ENCODE measurements at places on chromosomes 3 and 15.

- no peak for DNase-seq
These were observed 312.7 kb upstream of the DPH6 start for GRCh38 chr15:35858707-35859106.

GRCh38 chr15:25903024-25903581 lies 40.0 kb upstream of the ATP10A start:
- no peak for DNase-seq

GRCh38 chr3:49715611-49716121 lies 3.8 kb downstream of the AMIGO3 start:
- DNase-seq, result no peak

GRCh38 chr3:29164825-29165224 lies 116.0 kb upstream of the RBMS3 start:
- DNase-seq, result no peak

DNA sequence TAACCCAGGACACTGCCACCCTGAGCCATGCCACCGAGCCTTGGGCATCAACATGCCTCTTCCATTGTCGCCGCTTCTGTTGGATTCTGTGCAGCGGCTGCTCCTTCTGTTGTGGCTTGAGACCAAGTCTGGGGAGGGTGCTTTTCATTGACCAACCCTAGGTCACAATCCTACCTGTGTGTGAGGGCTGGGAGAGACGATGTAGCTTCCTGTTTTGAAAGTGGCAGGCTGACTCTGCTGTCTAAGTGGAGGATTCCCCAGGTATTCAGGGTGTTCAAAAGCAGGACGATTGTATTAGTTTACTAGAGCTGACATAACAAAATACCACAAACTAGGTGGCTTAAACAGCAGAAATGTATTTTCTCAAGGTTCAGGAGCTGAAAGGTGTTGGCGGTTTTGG lies 13.0 kb upstream of the ACAP2 start:
- DNase-seq, result no peak

DNA sequence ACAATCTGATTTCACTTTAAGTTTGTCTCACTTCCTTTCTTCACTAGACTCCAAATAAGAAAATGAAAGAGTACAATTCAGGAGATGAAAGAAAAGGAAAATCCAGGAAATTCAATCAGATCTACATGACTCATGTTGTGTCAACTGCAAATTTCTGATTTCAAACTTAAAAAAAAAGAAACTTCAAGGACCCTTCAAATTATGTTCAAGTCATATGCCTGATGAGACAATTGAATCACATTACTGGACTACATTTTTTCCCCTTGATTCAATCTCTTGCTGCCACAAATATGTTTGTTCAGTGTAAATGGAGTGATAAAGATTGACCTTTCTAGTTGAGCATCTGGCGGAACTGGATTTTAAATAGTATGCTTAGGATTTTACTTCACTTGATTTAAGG lies 37.4 kb downstream of the FRMD5 start:
- DNase-seq, result no peak

DNA sequence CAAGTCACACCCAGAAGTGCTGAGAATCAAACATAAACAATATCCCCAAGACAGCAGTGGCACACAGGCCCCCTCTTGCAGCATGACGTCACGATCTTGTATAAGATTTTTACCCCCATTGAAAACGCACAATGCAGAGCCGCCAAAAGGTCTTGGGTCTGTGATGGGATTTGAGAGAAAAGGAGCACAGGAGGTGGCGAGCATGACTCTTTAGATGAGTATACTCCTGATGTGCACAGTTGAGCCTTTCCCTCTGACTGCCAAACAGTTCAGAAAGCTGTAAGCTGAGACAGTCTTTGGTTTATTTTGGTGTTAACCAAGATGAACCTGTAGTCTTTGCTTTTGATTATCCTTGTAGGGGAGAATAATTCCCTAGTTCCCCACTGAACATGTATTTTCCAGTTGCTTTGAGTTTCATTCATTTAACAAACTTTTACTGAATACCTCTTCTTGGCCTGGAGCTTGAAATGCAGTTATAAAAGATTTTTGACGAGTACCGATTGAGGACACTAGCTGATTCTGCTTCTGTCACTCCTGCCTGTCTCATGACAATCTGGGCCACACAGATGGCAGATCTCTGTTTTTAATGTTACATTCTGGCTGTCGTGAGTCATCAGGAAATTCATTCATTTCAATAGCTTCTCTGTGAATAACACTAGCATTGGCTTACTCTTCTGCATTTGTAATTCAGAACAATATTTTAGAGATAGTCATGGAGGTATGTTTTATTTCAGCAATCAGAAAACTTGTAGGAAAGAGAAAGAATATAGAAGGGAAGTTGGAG lies 28.9 kb downstream of the CFAP91 start:
- no peak for DNase-seq

DNA sequence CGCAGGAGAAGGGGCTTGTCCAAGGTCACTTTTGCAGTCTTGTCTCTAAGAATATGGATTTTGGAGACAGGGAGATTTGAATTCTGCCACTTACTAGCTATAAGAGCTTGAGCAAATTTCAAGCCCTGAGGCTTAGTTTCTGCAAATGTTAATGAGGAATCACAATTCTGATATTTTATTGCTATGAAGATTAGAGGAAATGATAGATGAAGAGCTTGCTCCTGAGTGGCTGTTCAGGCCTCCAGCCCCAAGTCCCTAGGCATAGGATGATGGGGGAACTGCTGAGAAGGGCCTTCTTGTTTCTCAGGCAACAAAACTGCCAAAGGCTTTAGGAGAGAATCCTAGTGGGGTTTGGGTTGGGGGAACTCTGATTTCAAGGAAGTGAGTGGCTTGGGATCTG lies 18.8 kb upstream of the PSTPIP1 start:
- DNase-seq, result no peak

DNA sequence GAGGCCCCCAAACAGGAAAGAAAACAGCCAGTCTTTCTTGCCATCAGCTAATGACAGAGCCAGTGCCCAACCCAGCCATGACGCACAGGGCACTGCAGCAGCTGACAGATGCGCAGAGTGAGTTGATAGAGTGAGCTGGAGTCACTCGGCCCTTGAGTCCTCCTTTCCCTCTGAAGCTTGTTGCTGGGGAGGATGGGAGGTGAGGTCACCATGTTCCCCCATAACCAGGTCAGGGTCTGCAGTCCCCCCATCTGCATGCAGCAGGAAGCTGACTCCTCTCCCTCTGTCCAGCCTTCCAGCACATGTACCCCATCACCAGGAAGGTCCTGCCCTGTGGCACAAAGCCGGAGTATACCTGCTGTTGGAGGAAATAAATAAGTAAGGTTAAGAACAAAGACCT lies 174.6 kb downstream of the ABHD5 start:
- DNase-seq, result no peak

GRCh38 chr3:129238945-129239705 lies 10.3 kb upstream of the COPG1 start:
- no peak for DNase-seq

GRCh38 chr3:73813291-73813690 lies 188.6 kb upstream of the PDZRN3 start:
- no peak for DNase-seq

DNA sequence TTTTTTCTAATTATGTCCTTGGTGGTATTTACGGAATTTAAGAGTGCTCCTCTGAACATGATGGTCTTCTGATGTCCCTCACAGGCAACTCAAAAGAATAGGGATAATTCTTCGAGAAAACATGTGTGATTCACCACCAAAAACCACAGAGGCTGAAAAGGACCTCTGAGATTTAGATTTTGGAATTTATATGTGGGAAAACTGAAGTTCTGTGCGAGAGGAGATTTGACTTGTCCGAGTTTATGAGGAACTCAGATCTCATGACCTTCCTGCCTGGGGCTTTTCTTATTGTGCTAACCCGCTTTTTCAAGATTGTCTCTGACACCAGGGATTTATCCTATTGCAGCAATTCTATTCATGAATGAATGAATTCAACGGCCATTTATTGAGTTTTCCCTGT lies 142.4 kb downstream of the FAM43A start:
- no peak for DNase-seq

DNA sequence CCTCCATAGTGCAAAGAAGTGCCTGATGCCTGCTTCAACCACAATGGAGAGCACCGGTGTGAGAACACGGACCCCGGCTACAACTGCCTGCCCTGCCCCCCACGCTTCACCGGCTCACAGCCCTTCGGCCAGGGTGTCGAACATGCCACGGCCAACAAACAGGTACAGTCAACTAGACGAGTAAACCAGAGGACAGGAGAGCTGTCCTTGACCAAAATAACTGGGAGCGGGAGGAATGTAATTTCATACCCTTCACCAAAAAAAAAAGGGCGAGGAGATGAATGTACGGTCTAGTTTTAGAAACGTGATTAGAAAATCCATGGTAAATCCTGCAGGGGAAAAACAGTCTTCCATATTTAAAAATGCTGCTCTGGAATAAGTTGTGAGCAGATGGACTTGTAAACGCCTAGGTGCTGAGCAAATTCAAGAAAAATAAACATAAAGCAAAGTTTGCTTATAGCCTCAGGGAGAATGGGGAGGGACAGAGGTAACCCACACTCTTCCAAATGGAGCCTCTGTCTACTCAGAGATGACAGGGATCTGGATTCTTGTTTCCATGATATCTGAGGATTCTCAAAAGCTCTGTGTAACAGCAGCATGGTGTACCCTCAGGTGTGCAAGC lies 8.4 kb downstream of the THBS1 start:
- DNase-seq, result no peak

DNA sequence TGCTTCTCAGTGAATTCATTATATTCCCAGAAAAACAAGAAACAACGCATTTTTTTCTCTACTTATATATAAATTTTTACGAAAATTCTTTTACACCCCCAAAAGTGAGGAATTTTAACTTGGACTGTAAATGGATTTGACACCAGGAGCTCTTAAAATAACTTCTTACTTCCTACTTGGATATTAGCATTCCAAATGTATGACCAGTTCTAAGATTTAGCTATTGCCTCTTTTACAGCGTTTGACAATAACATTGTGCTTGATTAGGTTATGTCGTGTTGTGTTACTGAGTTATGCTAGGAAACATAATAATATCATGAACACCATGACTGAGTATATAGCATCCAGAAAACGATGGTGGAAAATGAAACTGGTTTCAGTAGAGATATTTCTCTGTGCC lies 177.0 kb downstream of the CNTN6 start:
- DNase-seq, result no peak

DNA sequence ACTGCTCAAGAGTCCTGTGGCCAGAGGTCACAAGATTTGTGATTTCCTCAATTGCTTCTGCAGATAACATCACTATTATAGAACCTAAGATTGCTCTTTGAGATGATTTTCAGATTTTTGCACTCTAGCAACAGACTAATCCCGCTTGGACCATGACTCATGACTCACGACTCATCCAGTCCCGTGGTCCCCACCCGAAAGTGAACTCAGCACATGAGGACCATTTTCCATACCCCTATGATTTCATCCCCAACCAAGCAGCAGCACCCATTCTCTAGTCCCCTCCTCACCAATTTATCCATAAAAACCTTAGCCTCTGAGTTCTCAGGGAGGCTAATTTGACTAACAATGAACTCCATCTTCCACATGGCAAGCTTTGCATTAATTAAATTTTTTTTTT lies 106.3 kb upstream of the ALCAM start:
- DNase-seq, result no peak

DNA sequence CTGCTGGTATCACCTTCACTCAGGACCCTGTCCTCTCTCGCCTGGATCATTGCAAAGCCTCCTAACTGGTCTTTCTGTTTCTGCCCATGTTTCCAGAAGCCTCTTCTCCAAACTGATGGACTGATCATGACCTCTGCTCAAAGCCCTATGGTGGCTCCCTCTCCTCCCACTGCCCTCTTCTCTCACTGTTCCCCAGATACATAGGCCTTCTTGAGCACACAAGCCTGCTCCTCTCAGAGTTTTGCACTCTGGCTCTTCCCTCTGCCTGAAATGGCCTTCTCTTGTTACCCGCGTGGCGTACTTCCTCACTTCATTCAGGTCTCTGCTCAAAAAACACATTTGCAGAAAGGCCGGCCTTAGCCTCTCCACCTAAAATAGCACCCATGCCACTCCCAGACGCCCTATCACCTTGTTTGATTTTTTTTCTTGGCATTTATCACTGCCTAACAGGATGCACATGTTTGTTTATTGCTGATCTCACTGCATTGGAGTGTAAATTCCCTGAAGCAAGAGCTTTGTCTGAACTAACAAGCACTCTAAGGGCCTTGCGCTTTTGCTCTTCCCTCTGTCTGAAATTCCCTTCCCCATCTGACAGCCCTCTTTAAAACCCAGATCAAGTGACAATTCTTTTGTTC lies 1.4 kb upstream of the ETFA start:
- no peak for DNase-seq

DNA sequence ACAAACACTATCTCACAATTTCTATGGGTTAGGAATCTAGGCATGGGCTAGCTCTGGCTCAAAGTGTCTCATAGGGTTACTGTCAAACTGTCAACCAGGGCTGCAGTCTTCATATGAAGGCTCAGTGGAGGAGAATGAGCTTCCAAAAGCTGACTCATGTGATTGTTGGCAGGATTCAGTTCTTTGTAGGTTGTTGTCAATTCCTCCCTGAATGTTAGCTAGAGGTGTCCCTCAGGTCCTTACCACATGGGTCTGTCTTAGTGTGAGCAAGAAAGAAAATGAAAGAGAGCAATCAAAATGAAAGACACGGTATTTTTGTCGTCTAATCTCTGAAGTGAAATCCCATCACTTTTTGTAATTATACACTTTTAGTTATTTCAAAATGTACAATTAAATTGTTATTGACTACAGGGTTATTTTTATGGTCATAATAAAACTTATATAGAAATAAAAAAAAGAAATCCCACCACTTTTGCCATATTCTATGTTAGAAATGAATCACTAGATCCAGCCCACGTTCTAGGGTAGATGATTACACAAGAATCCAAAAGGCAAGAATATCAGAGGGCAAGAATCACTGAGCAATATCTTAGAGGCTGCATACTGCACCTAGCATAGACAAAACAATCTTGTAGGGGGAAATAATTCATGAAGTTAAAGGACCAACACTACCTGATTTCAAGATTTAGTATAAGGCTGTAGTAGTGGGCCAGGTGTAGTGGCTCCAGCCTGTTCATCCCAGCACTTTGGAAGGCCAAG lies 8.4 kb downstream of the ACSBG1 start:
- DNase-seq, result no peak

GRCh38 chr15:77548589-77549557 lies 83.8 kb downstream of the LINGO1 start:
- DNase-seq, result no peak

DNA sequence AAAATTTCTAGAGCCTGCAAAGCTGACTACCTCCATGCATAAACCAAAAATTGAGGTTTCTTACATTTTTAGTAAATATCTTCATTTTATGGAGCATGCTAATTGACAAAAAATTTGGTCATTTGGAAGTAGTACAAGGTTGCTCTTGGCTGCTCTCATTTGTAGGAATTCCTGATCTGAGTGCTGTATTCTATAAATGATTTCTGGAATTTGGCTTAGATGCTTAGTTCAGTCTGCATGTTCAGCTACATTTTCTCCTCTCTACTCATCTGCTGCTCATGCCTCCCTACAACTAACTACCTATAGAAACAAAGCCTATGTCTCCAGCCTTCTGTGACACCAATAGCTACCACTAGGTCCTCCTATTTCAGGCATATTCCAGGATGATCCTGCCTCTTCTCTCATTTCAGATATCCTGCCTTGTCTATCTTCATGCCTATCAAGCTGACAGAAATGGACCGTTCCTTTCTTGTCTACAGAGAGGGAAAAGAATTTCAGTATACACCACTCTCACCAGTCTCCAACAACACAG lies 901.1 kb downstream of the TBL1XR1 start:
- DNase-seq, result no peak

All from activated effector memory CD4-positive, alpha-beta T cell treated with Interleukin-2 at 50 U/mL for 16 hours (primary cell).